ENCODE measurements at places on chromosomes 1 and 21.

DNA sequence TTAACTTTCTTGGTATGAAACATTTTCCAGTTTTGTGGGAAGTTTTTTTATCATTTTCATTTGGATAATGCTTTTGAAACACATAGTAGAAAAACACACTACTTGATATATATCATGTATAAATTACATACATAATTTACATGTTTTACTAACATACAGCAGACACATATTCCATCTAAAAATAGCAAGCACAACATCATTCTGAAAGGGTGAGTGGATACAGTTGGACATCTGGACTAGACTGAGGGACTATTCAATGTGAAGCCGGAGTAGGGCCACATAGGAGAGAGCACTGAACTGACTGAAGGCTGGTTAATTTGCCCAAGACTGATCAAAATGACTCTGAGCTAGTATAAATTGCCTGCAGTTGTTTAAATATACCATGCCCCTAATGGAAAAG, 11.7 kb downstream of the CDKN2C start:
- DNase-seq = peak; percentile 81

DNA sequence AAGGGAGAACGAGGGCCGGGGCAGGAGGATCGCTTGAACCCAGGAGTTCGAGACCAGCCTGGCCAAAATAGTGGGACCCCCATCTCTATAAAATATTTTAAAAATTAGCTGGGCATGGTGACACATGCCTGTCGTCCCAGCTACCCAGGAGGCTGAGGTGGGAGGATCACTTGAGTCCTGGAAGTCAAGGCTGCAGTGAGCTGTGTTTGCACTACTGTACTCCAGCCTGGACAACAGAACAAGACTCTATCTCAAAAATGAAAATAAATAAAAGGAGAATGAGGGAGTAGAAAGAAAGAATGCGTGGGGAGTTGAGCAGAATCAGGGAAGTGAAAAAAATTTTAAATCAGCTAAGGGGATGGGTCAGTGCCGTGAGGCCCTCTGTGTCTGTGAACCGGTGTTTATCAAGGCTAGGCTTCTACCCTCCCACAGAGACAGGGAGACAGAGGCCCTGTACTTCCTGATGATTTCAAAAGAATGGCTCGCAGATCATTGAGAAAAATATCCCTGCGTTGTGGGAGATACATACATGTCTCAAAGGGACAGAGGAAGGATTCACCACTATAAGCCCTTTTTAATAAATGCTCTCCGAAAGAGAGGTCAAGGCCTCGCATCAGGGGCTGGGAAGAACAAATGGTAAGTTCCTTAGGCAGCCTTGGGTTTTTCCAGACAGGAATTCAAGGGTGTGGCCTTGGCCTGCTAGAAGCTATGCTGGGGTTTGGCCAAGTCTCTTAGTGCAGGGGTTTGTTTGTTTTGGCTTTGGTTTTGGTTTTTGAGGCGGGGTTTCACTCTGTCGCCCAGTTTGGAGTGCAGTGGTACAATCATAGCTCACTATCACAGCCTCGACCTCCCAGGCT, 20.7 kb downstream of the IL10RB start:
- DNase-seq = no peak

GRCh38 chr1:180458807-180459206, 43.6 kb downstream of the ACBD6 start:
- no peak for DNase-seq

GRCh38 chr1:84743896-84744295, 53.6 kb upstream of the SSX2IP start:
- DNase-seq = no peak

DNA sequence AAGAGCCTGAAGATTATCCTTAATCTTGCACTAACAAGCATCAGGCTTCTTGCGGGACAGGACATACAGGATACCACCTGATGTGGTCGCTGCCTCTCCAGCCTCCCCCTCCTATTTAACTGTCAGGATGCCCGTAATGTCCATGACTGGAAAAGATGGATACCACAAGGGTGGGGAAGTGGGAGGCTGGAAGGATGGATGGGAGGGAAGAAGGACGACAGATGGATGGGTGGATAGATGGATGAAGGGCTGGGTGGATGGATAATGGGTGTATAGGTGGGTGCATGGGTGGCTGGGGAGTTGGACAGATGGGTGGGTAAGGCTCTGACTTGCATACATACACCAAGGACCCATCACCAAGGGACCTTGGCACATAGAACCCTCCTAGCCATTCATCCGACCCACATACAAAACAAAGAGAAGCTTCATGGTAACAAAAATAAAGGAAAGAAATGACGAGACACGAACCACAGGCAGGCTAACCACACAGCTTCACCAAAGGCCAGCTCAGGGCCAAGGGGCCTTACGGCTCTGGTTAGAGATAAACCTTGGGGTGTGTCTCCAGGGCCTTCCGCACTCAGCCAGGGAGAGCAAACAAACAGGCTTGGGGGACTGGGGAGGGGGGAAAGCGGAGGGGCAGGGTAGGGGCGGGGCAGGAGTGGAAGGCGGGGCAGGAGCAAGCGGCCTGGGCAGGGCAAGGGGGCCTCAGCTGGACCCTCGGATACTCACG, 50.5 kb downstream of the HSPG2 start:
- DNase-seq = no peak

DNA sequence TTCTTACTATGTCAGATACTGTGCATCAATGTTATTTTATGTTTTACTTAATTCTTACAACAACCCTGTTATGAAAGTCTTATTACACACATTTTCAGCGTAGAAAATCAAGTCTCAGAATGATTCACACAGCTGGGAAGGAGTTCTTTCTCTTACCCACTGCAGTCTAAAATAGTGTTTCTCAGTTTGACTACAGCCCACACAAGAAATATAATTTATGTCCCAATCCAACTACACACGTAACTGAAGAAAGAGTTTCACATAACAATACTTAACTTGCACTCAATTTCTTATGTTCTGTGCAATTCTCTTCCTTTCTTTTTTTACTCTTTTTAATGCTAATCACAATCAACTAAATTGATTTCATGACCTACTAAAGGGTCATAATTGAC, 252.8 kb upstream of the ADGRL2 start:
- no peak for DNase-seq

GRCh38 chr1:101506541-101507164, 269.8 kb downstream of the S1PR1 start:
- peak; percentile 5 for DNase-seq

GRCh38 chr1:204465546-204466415, 28.8 kb downstream of the PIK3C2B start:
- no peak for DNase-seq

DNA sequence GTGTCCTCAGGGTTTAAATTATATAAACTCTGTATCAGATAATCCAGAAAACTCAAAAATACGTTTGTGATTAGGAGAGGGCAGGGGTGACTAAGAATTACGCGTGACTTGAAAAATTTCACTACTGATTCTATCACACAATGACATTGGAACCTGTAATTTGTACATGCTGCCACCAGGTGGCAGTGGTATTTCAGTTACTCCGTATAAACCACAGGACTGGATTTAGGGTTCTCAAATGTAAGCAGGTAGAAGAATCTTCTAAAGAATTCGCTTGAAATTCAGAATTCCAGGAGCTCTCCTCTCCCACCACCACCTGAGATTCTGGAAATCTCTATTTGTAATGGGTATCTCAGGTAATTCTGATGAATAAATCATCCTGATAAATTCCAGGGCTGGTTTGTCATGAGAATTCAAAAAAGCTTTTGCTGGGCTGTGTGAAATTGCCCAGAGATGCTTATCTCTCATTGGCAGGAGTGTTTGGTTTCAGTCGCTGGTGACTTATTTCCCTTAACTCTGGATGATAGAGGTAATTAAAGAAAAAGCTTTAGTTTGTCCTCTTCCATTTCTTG, 1.7 kb upstream of the KRTAP7-1 start:
- DNase-seq = no peak

DNA sequence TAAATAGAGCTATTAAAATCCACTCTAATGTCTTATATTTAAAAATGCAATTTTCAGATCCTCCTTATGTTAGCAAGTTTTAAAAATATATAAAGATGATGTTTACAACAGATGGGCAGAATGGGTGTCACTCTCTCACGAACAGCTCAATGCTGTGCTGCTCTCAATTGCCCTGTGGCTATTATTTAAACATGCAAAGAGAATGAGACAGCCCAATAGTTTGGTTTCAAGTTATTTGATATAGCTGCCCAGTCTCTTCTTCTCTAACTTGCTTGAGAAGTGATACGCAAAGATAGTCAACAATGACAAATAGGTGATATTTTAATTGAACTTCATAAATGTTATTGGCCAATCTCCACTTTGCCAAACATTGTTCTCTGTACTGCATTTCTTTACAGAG, 199.3 kb upstream of the GREM2 start:
- no peak for DNase-seq

DNA sequence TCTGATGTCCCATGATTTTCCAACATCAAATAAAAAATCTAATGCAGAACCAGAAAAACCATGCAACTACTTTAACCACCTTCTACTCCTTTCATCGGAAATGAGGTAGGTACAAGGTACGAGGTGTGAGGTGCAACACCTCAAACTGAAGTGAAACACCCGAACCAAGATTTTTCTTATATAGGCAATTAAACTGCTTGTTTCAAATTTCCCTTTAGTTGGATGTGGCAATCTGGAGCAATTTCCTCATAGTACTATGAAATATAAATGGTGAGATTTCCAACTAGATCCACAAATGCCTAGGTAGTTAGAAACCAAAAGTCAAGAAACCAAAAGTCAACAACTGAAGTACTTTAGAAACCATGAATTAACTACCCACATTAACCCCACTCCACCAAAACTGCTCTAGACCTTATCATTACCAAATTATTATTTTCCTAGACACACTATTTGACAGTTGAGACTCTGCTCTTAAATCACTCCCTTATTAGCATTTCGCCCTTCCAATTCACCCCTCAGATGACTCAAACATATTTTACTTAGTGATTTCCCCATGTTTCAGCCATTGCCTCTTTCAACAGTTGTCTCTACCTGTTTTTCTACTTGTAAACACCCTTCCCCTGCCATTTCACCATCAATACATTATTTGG, 37.8 kb downstream of the FUBP1 start:
- no peak for DNase-seq

DNA sequence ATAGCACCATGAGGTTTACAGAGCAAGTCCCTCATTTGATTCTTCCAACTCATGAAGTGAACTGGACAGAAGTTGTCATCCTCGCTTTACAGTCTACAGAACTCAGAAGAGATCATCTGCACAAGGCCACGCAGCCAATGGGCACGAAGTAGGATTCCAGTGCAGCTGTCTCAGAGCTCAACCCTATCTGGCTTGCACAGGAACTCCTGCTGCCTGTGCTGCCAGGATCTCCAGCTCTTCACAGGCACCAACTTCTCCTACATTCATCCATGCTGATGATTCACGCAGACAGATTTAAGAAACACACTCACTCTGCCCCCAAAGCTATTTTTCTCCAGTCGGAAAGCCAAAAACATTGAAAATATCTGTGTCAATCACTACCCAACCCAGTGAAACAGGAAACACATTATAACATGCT, 157.0 kb downstream of the RERE start:
- DNase-seq = no peak

- DNase-seq = no peak
Measured at GRCh38 chr1:4161366-4162006, 261.4 kb upstream of the C1orf174 start.

- DNase-seq = no peak
Measured at GRCh38 chr1:156527584-156527983, 27.0 kb upstream of the MEF2D start.

GRCh38 chr1:154598871-154599635, 8.9 kb downstream of the ADAR start:
- no peak for DNase-seq

- no peak for DNase-seq
Measured at GRCh38 chr1:205337481-205337880, 15.9 kb upstream of the NUAK2 start.

- no peak for DNase-seq
Measured at GRCh38 chr1:162016631-162017030, 7.0 kb downstream of the OLFML2B start.

DNA sequence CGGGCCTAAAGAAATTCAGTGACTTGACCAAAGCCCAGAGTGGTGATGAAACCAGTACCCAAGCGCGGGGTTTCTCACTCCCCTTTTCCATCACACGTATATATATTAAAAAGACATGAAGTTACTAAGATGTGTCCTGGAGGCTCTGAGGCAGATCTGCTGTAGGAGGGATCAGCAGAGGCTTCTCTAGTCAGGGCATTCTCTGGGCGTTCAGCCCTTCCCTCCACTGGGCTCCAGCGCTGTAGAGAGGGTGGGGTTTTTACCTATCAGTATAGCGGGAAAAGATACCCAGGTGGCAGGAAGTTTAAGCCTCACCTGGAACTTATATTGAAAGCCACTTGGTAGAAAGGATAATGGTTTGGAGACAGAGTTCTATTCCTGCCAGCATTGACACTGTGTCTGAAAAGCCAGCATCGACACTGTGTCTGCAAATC, 862 bp upstream of the PLEKHO1 start:
- DNase-seq = no peak

DNA sequence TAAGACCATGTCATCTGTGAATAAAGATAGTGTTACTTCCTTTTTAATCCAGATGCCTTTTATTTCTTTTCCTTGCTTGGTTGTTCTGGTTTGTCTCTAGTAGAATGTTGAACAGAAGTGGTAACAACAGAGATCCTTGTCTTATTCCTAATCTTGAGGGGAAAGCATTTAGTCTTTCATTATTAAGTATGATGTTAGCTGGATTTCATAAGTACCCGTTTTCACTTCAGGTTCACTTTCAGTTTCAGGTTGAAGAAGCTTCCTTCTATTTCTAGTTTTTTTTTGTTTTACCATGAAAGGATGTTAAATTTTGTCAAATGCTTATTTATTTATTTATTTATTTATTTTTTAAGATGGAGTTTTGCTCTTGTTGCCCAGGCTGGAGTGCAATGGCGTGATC, 22.3 kb upstream of the AGPAT3 start:
- DNase-seq = no peak

- peak; percentile 45 for DNase-seq
Measured at GRCh38 chr1:31227891-31228568, 11.7 kb downstream of the NKAIN1 start.

GRCh38 chr1:226919587-226919986, 20.5 kb upstream of the COQ8A start:
- no peak for DNase-seq

- DNase-seq = no peak
Measured at GRCh38 chr21:34545079-34545884, 33.3 kb upstream of the KCNE1 start.

- DNase-seq = no peak
Measured at GRCh38 chr1:233211595-233211994, 83.9 kb downstream of the PCNX2 start.

- DNase-seq = no peak
Measured at GRCh38 chr1:71054281-71054731, 6.7 kb upstream of the PTGER3 start.

- no peak for DNase-seq
Measured at GRCh38 chr1:235942979-235943575, 76.4 kb upstream of the LYST start.

DNA sequence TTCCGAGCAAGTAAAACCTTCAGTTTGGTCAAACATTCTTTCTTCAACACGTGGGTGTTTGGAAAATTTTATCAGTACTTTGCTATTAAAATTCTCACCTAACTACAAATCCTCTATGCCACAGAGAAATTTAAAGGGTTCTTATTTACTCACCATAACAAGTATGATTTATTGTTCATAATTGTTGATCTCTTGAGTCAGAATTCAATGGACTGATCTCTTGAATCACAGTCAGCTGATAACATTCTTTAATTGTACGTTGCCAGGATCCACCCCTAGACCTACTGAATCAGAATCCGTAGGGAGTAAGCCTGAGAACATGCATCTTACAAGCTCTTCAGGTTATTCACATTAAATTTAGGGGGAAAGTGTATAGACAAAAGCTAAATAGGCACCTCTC, 51.2 kb downstream of the DIPK1A start:
- DNase-seq = no peak
